ENCODE measurements at places on chromosomes 7 and 10. TPM values are rescaled to one million over a fixed set of nuclear protein-coding genes. Genes with fewer than 3 reads are reported as not detected.

The VPS37D gene
- 1.3 TPM for total RNA-seq

The LRWD1 gene
- total RNA-seq, result 18.9 TPM

The CNPY1 gene
- not detected for total RNA-seq

The LRMDA gene
- not detected for total RNA-seq

The EEPD1 gene
- total RNA-seq, result 0.37 TPM

The CTBP2 gene
- total RNA-seq, result 152 TPM

The CH25H gene
- total RNA-seq, result not detected

The TRIM73 gene
- 3.7 TPM for total RNA-seq

The EPO gene
- not detected for total RNA-seq

The NCF1 gene
- not detected for total RNA-seq

The FAM25G gene
- not detected for total RNA-seq

- no peak for DNase-seq
Observed at GRCh38 chr7:6228361-6229229, 43.8 kb downstream of the CYTH3 start.

DNA sequence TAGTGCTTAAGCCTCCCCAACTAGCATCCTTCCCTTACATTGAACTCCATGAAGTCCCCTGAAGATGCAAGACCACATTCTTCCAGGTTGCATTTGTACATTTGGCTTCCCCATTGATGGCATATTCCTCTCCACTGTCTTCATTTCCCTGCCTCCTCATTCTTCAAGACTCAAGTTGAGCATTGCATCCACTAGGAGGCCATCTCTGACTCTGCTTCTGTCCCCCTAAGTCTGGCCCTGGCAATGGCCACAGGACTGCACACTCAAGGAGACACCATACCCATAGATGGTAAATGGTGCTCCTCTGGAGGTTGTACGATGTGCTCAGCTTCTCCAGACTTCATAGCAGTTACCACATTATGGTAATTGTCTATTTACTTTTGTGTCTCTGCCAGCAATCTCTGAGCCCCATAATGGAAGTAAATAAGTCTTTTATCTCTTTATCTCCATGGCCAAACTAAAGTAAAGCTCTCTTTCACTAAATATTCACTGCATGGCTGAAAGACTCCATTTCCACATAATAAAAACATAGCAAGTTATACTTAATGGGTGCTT, 112.6 kb downstream of the PTPRZ1 start:
- no peak for DNase-seq

DNA sequence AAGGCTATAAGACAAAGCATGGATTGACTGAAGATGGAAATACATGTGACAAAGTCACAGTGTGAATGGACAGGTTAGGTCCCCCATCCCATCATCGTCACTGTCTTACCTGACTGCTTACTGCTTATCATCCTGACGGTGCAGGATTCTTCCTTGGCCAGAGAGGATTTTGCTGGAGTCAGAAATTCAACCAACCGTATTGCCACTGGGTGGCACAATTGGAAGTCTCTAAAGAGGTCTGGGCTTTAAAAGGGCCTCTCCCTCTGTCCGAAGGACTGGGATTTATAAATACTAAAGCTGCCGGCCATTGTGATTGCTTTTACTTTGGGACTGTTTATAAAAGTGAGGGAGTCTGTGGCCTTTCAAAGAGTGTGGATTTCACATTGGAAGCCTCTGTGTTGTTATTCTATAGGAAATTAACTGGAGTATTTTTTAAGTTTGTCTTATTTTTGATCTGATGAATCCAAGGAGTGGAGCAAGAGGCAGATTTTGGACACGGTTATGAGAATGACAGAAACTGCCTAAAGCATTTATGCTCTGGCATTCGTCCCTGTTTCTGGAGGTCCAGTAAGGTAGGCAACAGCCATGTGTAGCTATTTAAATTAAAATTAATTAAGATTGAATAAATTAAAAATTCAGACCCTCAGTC, 113.3 kb upstream of the CREB5 start:
- DNase-seq, result peak; percentile 78

GRCh38 chr7:129789652-129790051, 163.1 kb downstream of the UBE2H start:
- DNase-seq, result no peak

DNA sequence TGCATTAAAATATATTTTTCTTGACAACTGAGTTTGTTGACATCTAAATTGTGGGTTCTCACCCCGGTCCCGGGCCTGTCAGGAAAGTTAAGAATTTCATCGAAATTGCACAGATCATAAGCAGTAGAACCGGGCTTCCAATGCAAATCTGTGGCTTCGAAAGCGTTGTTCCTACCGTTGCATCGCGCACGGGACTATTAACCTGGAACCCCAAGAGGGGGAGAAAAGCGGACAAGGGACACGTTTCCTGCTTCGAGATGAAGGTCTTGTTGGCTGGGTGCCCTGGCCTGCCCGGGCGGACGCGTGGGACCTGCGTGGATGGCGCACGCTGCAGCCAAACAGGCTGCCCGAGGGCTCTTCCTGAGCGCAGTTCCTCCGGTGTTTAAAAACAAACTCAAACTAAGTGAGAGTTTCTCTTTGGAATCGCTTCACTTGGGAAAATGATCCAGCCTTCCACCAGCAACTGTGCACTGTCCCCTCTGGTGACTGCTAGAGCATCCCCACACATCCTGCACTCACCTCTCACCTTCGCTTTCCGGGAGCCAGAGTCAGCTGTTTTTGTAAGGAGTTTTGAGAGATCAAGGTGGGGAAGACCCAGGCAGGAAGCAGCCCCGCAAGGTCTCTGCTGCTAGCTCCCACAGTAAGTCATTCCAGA, 5.1 kb upstream of the TBX20 start:
- DNase-seq, result no peak

DNA sequence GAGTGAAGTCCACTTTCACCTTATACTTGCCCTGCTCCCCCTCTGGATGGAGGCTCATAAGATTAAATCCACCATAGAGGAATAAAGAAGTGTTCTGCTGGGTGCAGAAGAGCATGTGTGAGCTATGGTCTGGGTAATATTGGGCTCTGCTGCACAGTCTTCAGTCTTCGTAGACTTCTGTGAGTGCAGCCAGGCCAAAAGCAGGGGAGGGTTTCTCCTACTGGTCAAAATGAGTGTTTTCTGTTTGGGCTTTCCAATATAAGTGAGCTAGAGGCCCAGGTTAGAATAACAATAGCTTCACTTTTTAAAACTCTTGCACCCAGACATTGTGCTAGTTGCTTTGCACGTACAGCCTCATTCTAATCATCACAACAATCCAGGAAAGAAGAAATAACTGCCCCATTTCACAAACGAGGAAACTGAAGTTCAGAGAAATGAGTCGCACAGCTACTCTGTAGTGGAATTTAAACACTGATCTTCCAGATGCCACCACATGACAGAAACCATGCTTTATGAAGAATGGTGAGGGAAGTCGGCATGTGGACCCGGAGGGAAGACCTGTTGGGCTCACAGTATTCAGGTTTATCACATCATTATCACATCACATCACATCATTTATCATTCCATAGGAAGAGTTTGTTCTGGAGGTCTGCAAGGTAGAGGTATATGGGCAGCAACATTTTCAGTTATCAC, 23.8 kb upstream of the MSMB start:
- no peak for DNase-seq

- peak; percentile 52 for DNase-seq
Observed at GRCh38 chr7:124856299-124856888, 73.2 kb downstream of the POT1 start.

DNA sequence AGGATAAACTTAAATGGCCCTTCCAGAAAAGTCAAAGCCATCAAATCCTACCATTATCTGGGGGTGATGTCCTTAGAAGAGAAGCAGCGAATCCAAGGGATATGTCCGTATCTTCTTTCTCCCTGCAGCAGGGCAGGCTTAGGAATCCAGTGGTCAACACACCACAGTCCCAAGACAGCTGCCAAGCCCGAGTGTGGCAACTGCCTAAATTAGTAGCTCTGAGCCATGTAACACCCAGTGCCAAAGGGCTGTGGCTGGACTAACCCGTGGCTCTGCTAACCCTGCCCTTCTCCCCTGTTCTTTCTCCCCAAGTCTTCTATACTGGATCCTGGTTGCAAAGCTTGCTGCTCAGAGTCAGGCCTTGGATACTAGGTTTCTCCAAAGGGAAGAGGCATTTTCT, 74.8 kb downstream of the CDK1 start:
- no peak for DNase-seq

- DNase-seq, result no peak
Observed at GRCh38 chr10:62742536-62743061, 61.9 kb upstream of the ADO start.

GRCh38 chr7:12638851-12639456, 48.5 kb upstream of the ARL4A start:
- peak; percentile 50 for DNase-seq

DNA sequence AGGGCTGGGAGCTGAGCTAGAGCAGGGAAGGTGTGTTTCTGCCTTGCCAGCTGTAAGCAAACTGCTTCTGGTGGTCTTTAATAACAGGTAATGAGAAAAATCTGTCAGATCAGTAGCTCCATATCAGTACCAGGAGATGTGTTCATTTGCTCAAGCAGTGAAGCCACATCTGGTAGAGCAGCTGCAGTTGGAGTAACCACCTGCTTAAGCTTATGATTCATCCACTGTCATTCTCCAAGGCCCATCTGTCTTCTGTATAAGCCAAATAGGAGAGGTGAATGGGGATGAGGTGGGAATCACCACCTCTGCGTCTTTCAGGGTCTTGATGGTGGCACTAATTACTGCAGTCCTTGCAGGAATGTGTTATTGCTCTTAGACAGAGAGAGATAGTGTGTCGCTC, 18.4 kb upstream of the COBL start:
- DNase-seq, result no peak

GRCh38 chr10:60518745-60519144, 129.1 kb upstream of the ANK3 start:
- DNase-seq, result peak; percentile 34

GRCh38 chr10:68348265-68348741, 15.6 kb upstream of the PBLD start:
- peak; percentile 60 for DNase-seq

GRCh38 chr7:127251036-127251464, 1.7 kb downstream of the GRM8 start:
- no peak for DNase-seq

DNA sequence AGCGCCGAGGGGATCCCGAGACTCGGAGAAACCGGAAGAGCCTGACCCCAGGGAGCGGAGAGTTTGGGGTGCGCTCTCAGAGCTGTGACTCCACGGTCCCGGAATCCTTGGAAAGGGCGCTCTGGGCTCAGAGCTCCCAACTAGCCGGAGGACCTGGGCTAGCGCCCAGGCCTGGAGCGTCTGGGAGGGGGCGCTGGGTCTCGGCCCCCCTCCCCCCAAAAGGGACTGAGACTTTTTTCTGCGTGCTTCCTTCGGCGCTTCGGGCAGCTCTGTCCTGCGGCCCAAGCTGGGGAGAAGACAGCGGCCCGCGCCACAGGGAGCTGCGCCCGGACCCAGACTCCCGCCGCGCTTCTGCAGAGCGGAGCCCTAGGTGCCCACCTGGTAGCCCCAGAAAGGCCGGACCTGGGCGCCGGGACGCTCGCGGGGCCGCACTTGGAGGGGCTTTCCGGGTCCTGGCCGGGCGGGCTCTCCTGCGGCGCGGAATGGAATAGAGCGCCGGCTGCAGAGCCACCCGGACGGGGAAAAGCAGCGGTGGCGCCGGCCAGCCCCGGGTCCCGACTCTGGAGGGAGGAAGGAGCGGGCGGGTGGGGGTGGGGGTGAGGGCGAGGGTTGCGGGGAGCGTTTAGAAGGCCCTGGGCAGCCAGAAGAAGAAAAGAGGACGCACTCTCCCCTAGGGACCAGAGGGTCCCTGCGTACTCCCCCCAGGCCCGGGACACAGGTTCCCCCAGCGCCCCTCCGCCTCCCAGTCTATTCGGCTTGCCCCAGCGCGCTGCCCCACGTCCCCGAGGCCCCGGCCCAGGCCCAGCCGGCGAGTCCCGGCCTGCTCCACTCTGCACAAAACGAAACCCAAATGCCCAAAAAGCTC, 4.7 kb downstream of the ZNF503 start:
- DNase-seq, result no peak

DNA sequence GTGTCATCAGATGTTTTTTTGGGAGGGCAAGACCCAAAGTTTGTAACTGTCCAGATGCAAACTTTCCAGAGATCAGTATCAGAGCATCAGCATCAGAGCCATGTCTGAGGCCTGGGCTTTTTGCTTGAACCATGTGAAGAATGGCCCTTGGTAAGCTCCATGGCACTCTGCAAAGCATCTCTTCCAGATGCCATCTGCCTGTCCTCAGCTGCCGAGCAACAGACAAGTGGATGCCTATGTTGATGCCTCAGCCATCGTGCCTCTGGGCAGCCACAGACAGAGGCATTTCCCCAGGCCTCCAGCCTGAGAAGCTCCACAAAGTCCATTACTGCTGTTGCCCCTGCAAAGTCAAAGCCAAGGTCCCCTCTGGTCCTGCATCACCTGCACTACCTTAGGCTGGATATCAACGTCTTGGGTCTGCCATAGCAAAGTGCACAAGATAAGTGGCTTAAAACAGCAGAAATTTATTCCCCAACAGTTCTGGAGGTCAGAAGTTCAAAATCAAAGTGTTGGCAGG, 670.2 kb upstream of the MKI67 start:
- DNase-seq, result no peak

DNA sequence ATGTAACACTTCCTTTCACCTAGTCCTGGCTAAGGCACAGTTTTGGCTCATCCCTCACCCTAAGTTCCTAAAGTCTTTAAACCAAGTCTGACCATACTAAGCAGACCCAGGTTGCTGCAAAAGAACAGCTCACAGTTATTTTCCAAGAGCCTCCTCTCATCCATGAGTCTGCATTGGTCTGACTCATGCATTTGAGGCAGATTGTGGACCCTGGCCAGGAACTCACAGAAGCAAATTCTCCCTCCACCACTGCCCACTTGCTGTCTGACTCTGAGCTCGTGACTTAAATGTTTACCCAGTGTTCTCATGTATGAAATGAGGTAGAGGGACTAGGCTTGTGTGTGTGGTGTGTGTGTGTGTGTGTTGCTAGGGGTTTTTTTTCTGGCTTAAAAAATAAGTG, 1272.8 kb downstream of the TYW1 start:
- DNase-seq, result no peak

DNA sequence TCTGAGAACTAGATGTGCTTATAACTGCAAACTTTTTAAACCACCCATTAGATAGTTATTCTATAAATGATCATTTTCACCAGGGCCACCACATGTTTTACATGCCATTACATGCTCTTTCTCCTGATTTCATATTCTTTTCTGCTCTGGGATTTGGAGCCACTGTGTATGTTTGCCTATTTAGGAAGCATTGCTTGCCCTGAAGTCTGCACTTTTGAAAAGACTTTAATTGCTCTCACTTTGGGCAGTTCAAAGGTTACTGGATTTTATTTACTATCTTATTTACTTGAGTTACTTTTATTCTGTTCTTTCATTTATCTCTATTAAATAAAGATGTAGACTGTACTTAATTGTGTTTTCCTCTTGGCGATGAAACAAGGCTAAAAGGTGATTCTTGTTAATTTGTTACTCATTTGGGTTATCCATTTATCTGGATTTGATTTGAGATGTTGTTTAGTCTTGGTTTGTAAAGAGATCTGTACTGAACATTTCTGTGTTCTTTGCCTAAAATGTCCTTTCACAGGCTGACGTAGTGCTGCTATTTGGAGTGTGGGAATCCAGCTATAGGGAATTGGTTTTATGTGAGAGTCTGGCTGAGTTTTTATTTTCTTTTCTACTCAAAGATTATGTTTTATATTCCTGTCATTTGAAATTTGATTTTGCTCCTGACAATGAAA, 88.8 kb downstream of the SUGCT start:
- no peak for DNase-seq

GRCh38 chr7:29877196-29877595, 70.9 kb downstream of the WIPF3 start:
- no peak for DNase-seq

All from MCF 10A (cell line).